ENCODE measurements at places on chromosomes 3 and 15.

- no peak for ATAC-seq
Measured at GRCh38 chr3:97177242-97177641, 362.8 kb downstream of the EPHA6 start.

DNA sequence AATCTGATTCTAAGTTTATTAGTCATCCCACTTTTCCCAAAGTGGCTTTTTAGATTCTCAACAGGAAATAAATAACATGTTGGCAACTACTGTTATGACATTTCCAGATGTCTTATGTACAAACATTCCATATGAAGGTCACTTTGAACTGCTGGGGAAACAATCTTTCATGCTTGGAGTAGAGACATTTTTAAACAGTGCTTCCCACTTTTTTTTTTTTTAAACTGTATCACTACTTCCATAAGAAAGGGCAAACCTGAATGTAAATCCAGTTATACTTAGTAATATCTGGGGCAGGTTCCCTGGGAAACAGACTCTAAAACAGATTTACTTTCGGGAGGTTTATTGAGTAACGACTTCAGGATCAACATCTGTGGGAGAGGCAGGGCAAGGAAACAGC lies 473.8 kb downstream of the TAFA4 start:
- no peak for ATAC-seq

GRCh38 chr3:18246336-18247060 lies 178.6 kb downstream of the SATB1 start:
- no peak for ATAC-seq

GRCh38 chr3:64306745-64307144 lies 81.5 kb upstream of the PRICKLE2 start:
- no peak for ATAC-seq

DNA sequence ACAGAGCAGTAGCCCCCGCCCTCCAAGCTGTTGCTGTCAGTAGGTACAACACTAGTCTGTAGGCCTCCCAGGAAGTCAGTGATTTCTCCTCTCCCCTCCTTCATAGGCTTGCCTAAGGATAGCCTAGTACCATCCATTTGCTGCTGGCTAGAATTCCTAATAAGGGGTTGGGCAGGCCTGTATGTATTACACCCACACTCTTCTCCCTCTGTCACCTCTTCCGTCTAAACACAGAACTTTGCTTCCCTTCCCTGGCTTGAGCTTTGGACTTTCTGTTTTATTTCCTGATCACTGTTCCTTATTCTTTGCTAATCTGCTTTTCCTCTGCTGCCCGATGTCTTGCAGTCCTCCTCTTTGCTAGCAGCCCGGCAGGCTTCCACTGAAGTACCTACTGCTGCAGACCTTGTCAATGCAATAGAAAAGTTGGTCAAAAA lies 93.4 kb upstream of the UMPS start:
- ATAC-seq, result no peak

DNA sequence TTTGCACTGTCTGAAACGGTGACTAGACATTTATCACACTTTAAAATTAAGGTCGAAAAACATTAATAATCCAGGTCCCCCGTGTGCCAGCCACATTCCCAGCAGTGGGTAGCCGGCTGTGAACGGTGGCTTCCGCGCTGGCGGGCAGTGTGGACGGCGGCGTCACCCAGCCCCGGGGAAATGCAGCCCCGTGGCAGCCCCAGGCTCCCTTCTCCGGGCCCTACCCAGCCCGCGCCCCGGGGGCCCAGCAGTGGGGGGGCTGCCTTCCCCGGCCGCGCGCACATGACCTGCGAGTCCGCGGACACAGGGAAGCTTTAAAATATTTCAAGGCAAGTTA lies 25.3 kb downstream of the GABRA5 start:
- ATAC-seq, result no peak

DNA sequence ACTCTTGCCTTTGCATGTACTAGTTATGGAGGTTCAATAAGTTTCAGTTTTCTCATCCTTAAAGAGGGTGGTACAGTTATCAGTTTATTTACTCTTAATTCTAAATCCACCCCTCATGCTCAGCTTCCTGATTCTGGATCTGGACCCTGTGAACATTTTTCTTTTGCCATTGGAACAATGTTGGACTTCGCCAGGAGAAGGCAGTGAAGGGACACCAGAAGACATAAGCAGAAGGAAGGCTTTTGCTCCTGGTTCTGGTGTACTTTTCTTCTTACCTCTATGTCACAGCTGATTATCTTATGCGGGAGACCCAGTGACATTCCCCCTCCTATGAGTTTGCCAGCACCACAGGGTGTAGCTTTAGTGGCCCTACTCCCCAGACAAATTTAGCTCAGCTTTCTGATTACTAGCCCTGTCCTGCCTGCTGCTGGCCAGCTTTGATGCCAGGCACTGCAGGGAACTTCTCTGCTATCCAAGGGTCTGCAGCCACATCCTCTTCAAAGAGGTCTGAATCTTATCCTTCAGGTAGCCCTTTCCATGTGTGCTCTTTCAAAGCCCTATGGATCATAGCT lies 466.3 kb upstream of the EPHA3 start:
- ATAC-seq, result no peak

GRCh38 chr3:122619040-122619439 lies 41.6 kb downstream of the PARP15 start:
- no peak for ATAC-seq
